ENCODE measurements at places on chromosomes 16 and 17.

- DNase-seq, result no peak
These were observed 36.1 kb upstream of the FASN start for GRCh38 chr17:82134101-82134500.

GRCh38 chr16:10729104-10730048 is 14.3 kb upstream of the NUBP1 start:
- no peak for DNase-seq

GRCh38 chr16:4477966-4478365 is 1.8 kb downstream of the HMOX2 start:
- no peak for DNase-seq

- no peak for DNase-seq
These were observed 2.0 kb downstream of the KLHL36 start for GRCh38 chr16:84650062-84650991.

GRCh38 chr17:54666559-54666958 is 234.1 kb upstream of the TOM1L1 start:
- DNase-seq, result no peak

DNA sequence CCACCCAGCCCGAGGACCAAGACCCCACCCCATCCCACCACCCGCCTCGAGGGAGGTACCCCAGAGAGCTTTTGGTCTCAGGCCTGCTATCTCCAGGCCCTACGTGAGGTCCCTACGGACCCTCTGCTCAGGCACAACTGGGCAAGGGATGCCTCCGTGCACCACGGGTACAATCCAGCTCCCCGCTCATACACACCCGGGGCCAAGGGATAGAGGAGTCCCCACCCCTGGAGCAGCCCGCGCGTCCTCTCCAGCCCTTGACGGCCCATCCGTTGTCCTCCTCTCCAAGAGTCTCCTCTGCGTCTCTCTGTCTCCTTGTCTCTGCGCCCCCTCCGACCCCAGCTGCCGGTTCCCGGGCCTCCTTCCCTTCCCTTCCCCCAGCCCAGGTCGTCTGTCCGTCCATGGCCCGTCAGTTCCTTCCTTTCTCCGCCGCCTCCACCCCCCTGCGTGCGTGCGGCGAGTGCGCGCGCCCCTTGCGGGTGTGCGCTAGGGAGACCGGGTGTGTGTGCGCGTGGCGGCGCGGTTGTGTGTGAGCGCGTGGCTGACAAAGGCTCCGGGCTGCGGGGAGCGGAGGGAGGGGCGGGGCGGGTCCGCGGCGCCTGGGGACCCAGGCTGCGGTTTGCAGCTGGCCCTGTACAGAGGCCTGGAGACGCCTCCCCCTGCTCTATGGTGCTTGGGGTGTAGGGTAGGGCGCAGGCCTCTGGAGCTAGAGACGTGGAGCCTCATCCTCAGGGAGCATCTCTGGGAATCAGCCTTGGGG is 930 bp downstream of the SPNS2 start:
- no peak for DNase-seq

DNA sequence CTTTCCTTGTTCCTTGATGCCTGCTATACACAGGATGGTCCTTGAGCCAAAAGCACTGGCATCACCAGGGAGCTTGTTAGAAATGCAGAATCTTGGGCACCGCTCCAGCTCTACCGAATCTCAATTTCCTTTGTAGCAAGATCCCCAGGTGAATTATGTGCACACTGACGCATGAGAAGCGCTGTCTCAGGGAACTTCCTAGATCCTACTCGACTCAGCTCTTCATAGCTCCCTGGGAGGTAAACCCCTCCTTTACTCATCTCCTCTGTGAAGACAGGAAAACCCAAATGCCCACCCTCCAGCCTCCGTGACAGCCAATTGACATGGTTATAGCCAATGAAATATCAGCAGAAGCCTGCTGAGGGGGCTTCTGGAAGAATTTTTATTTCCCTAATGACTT is 4.1 kb downstream of the USP31 start:
- no peak for DNase-seq

- no peak for DNase-seq
These were observed 4.3 kb upstream of the NUPR1 start for GRCh38 chr16:28543072-28543471.

GRCh38 chr17:46901291-46901690 is 21.7 kb upstream of the GOSR2 start:
- DNase-seq, result no peak
